ENCODE measurements at places on chromosomes 5 and 9. TPM values are rescaled to one million over a fixed set of nuclear protein-coding genes. Genes with fewer than 3 reads are reported as not detected.

SLC34A1 gene
- total RNA-seq, result not detected

STK32A gene
- total RNA-seq, result 0.87 TPM

CDH18 gene
- total RNA-seq, result 0.33 TPM

GPR21 gene
- 1.8 TPM for total RNA-seq

NOXA1 gene
- 0.36 TPM for total RNA-seq

DEPDC1B gene
- total RNA-seq, result 6.4 TPM

TEX48 gene
- not detected for total RNA-seq

SLC36A3 gene
- total RNA-seq, result not detected

FBN2 gene
- 106 TPM for total RNA-seq

- DNase-seq, result no peak
Observed at GRCh38 chr5:124612023-124612422, 134.4 kb downstream of the ZNF608 start.

DNA sequence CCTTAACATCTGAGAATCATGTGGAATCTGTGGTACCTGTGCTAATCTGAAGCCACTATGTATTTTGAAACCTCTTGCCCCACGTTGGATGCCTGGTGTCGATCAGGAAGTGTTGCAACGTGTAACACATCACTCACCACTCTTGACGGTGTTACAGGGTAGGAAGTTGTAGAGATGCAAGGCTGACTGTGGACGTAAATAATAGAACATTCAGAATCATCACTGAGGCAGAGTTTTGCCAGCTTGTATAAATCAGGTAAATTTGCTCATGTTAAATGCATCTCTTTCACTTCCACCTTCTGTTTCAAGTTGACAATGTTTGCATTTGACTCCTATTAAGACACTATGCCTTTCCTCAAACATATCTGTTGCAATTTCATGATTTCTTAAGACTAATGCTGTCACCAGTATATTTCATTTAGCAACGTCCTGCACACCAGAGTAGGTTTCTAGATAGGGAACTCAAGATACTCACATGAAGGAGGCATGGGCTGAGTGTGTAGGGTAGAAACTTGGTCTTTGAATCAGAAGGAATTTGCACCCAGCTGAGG lies 38.1 kb downstream of the BASP1 start:
- DNase-seq, result no peak

- DNase-seq, result no peak
Observed at GRCh38 chr9:96567203-96567700, 52.4 kb downstream of the CDC14B start.

- no peak for DNase-seq
Observed at GRCh38 chr5:120141076-120141475, 323.0 kb upstream of the PRR16 start.

GRCh38 chr9:93305497-93306020 lies 121.6 kb downstream of the WNK2 start:
- DNase-seq, result no peak

- no peak for DNase-seq
Observed at GRCh38 chr5:135447298-135447929, at the start of gene DCANP1. TSS of gene DCANP1 (minus strand) at chr5:135447348. CDS start at chr5:135447108, 240 bp downstream.

DNA sequence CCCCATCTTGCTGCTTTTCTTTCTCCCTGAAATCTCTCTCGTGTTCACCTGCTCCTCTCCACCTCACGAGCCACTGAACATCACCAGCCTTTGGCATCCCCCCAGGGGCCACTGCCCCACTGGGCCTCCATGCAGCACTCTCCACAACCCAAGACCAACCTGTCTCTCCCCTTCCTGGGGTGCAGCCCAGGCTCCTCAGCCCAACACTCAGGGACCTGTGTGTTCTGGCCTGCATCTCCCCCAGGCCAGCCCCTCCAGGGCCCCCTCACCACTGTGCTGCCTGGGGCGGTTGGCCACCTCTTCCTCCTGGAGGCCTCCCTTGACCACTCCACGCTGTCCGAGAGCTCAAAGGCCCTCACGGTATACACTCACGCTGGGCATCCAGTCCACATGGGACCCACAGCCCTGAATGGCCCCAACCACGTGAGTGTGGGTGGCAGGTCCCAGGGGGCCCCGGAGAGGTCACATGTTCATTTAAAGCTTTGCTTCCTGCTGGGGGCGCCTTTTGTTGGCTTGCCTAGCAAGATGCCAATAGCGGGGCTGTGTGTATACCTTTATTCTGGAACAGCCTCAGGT lies 453 bp upstream of the DOK3 start:
- DNase-seq, result no peak

GRCh38 chr9:87076825-87077224 lies 129.5 kb upstream of the GAS1 start:
- DNase-seq, result no peak

DNA sequence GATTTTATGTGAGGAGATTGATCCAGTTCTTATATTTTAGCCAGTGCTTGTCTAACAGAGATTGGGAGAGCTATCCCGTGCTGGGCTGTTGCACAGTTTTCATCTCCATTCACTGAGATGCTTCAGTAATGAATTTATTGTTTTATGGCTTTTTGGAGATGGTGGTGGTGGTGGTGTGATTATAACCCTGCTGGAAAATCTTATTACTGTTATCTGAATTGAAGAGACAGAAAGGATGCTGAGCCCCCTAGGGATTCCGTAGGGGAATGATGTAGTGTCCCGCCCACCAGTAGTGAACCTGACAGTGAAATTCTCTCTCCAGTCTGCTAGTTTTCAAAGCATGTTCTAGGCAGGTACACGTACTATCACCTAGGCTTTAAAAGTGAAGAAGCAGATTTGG lies 1.9 kb downstream of the RAI14 start:
- DNase-seq, result no peak

- no peak for DNase-seq
Observed at GRCh38 chr5:75366787-75367186, 29.8 kb downstream of the HMGCR start.

GRCh38 chr9:111904891-111905291 lies 8.3 kb downstream of the UGCG start:
- DNase-seq, result no peak

GRCh38 chr5:160036884-160037283 lies 27.9 kb downstream of the TTC1 start:
- DNase-seq, result no peak

- DNase-seq, result peak; percentile 70
Observed at GRCh38 chr9:124242331-124243194, 15.2 kb upstream of the NEK6 start.

DNA sequence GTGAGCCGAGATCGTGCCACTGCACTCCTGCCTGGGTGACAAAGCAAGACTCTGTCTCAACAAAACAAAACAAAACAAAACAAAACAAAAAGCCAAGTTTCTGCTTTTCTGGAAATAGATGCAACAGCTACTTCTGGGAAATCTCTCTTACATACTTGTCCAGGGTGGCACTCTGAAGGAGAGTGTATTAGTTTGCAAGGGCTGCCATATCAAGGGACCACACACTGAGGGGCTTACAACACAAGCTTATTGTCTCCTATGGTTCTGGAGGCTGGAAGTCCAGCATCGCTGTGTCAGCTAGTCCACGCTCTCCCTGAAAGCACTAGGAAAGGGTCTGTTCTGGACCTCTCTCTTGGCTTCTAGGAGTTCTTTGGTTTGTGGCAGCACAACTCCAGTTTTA lies 277.9 kb upstream of the WWC1 start:
- no peak for DNase-seq

DNA sequence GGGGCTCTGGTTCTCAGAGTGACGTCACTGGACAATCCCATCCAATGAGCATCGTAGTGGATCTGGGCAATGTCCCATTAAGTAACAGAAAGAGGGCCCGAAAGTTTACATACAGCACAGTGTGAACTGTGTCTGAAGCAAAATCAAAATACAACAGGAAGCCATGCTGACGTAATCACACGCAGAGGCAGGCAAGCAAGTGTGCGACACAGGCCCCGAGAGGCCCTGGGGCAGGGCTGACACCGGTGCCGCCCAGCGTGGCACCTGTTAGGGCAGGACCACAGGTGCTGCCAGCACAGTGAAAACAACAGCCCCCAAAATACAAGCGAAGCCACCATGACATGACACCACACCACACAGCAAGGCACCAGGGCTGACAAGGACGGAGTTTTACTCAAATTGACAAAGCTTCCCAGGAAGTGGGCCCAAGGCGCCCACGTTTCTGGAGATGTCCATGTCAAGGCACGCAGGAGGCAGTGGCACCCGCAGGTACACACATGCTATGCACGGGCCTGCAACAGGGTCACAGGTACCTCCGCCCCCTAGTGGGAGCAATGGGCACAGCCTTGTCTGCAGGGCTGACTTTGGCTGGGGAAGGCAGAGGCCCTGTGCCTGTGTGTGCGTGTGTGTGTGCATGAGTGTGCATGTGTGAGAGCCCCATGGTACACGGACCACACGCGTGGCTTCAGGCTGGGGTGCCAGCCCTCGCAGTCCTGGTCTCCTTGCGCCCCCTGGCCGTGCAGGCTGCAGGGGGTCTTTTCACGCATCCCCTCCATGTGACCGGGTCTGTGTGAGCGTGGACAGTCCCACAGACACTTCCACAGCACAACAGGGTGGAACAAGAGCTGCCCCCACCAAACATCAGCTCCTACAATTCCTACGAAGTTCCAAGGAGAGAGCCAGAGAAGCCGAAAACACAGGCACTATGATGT lies 19.6 kb downstream of the QSOX2 start:
- peak; percentile 73 for DNase-seq

- DNase-seq, result no peak
Observed at GRCh38 chr5:151148583-151148982, 9.0 kb downstream of the ANXA6 start.
